ENCODE measurements at places on chromosomes 4 and X.
A peak's percentile ranks its signal among the peaks of the same experiment; 100 is the strongest.

- no peak for DNase-seq
These were observed 2.8 kb downstream of the SOD3 start for GRCh38 chr4:24798036-24798610.

GRCh38 chrX:55159551-55159950 is 60.6 kb upstream of the PAGE5 start:
- no peak for DNase-seq

- no peak for DNase-seq
These were observed 361.2 kb downstream of the BCOR start for GRCh38 chrX:39736216-39737211.

DNA sequence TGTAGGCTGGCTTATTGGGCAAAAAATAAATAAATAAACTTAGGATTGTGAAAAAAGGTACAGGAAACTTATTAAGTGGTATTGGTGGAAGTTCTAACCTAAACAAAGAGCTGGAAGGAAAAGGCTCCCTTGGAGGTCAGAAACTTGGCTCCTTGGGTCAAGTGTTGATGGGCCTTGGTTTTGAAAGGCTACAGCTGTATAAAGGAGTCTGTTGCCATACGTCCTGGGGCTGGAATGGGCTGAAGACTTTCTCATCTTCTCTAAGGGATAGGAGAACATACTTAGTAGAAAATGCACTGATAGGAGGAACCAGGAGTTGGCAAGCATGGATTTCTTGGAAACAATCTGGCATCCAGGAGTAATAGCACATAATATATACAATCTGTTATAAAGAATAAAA is 56.6 kb downstream of the PDLIM5 start:
- no peak for DNase-seq

DNA sequence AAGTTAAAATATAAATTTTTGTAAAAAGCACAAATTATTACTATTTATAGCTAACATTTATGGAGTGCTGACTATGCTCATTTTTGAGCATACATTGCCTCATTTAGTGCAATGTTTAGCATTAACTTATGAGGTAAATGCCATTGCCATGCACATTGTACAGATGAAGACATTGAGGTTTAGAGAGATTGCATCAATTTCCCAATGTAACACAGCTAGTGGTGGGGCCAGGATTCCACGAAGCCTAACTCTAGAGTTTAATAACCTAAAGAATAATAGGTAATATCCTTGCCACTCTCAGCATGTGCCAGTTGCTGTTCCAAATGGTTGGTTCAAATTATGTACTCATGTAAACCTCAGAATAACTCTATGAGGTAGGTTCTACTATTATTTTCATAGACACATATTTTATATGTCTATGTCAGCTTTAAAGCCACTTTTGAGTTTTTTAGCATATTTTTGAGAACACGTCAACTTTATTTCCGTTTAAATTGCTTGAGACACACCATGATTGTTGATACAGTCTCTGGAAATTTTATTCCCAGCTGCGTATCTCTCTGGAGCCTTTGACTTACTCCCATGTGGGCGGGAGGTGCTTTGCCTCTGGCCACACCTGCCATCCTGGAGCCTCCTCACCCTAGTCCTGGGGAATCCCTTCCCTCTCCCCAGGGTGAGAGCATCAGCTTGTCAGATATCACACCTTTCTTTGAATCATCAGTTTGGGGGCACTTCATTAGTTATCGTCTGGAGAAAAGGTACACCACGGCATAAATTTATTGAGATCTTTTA is 10.8 kb upstream of the ADH1A start:
- no peak for DNase-seq

DNA sequence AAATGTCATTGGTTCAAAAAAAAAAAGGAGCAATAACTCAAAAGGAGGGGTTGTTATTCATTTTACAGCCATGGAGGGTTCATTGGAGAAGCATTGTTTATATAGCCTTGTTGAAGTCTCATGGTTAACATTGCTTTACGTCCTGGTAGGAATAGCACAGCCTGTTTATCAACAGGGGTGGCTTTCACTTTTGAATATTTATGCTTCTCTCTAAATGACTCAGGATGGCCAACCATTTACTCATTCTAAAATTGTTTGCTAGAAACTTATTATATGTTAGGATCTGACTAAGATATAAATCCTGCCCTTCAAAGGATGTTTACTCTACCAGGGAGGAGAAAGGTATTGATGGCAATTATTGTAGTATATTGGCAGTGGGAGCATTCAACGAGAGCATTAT is 534.1 kb upstream of the GALNTL6 start:
- no peak for DNase-seq

DNA sequence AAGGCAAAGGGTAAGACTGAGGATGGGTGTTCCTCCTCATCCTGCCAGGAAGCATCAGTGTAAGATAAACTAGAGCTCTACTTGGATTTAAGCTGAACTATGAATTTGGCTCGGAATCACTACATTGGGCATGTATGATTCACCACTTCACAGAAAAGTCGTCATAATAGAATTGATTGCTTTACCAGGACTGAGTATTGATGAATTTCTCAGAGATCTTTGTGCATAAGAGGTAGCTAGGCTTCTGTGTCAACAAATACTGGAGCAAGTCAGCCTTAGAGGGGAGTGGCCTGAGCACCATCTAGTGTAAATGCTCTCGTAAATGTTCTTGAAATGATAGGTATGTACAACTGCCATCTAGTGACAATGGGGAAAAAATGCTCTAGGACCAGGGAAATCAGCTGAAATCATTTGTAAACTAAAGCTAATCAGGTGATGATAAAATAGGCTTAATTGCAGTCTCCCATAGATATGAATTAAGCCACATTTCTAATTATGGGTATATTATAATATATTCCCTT is 309.5 kb upstream of the FMR1 start:
- DNase-seq = no peak

DNA sequence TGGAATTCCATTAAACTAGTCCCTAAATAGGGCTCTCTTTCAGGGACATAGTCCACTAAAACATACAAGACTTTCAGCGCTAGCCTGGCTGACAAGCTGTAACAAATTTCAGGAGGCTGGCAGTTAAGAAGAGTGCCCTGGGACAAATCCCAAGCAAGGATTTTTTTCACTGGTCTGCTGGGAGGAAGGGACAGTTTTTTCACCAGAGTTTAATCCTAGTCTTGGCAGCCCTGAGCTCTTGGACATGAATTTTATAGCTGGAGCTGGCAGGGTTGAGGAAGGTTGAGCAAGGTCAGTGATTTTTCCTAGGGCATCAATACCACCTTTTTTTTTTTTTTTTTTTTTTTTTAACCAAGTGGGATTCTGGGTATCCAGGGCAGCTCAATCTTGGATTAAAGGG is 184.4 kb downstream of the SH2D1A start:
- DNase-seq = no peak

DNA sequence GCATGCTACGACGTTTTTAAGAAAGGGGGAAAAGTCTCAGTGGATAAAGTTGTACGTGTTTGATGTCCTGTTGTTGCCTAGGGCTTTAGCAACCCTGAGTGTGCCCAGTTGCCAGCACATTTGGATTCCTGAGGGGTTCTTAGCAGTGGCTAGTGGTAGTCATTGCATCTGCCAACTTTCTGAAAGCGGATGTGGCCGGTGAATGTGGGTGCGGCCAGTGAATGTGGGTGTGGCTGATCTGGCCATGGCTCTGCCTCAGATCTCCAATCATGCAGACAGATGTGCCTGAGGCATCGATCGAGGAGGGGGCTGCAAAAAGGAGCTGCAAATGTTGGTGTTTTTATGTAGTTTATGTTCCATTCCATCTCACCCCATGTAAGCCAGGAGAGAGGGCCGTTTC is 41.5 kb upstream of the FAT1 start:
- no peak for DNase-seq

GRCh38 chr4:81664079-81664478 is 192.4 kb upstream of the RASGEF1B start:
- DNase-seq = no peak

- no peak for DNase-seq
These were observed 763 bp downstream of the CASK start for GRCh38 chrX:41922431-41923151.

- DNase-seq = no peak
These were observed 78.7 kb upstream of the PCDH18 start for GRCh38 chr4:137610960-137611359.

DNA sequence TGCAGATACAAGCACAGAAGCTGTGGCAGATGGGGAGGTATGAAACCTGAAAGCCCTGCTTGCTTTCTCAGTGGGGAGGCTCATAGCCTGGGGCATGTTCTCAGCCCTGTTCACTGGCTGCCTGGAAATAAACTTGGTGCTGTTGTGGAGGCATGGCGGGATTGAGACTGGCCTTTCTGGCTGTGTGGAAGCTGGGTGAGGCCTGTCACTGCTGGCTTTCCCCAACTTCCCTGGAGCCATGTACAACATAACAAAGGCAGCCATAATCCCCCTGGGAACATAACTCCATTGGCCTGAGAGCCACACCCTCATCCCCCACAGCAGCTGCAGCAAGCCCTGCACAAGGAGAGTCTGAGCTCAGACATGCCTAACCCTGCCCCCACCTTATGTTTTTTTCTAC is 237.7 kb upstream of the TLL1 start:
- no peak for DNase-seq

DNA sequence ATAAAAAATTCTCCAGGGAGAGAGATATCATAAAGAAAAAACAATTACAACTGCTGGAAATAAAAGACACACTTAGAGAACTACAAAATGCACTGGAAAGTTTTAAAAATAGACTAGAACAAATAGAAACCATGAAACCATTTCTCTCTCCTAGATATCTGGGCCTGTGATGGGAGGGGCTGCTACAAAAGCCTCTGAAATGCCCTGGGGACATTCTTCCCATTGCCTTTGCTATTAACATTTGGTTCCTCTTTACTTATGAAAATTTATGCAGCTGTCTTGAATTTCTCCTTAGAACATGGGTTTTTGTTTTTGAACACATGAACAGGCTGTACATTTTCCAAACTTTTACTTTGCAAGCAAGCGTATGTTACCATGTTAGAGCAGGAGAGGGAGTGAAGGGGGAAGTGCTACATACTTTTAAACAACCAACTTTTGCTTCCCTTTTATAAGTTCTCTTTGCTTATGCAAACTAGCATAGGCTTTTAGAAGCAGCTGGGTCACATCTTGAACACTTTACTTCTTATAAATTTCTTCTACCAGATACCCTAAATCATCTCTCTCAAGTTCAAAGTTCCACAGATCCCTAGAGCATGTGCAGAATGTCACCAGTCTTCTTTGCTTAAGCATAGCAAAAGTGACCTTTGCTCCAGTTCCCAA is 47.9 kb upstream of the PACRGL start:
- DNase-seq = no peak

DNA sequence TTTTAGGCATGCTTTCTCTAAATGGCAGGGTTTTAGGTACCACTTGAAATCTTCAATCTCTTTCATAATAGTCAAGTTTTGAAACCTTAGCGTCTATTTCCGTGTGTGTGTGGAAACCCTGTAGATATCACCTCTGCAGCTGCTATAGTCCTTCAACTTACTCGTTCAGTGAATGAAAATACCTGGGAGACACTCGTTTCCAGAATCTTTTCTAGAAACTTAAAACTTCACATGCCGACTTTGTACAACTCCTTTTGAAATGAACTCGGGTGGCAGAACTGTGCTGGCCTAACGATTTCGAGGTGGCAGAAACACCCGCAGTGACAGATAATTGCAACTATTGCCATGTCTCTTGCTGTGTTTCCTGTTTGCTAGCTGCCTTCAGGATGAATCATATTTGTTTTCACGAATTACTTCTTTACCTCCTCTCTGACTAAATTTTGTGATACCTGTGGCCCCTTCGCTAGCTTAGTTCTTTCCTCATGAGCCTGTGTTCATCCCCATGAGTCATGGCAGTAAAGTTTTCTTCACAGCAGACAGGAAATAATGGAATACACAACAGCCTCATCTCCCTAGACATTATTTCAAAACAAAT is 104.7 kb upstream of the SMIM10 start:
- peak; percentile 66 for DNase-seq

DNA sequence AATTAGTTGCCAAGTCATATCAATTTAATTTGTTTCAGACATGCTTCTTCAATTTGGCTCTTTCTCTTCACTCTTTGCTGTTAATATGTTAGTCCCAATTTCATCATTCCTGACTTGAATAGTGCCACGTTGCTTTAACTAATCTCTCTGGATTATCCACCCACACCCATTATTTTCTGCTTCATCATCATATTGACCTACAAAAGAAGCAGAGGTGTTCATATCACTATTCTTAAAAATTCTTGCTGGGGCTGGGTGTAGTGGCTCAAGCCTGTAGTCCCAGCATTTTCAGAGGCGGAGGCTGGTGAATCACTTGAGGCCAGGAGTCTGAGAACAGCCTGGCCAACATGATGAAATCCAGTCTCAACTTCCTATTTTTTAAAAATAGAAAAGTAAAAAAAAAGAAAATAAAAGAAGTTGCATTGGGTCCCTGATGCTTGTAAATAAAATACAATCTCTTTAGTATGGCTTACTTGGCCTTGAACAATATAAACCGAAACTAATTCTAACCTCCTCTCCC is 65.7 kb upstream of the KCNIP4 start:
- DNase-seq = no peak

- no peak for DNase-seq
These were observed 132.1 kb downstream of the ARHGAP10 start for GRCh38 chr4:147863808-147864472.

DNA sequence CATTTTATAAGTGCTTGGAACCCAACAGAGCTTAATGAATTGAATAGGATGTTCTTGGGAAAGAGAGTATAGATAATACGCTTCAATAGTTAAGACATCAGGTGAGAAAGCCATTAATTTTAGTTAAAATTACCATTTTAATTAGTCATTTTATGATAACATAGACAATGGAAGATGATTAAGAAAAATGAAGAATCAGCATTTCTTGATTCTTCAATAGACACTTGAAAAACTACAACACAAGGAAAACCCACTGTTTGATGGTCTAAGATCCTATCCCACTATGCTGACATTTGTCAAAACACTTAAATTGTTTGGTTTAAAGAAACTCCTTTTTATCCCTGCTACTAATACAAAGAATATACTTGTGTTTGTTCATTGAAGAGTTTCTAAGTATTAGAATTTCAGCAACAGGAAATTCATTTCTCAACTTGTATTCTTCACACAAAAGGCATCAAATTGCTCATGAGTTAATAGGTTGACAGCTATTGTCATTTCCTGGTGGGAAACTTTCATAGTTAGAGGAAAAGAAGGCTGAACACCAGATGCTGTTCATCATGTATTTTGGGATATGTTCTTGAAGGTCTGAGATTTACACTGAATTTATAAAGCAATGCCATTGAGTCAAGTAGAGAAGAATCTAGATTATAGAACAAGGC is 9.6 kb upstream of the CXCL2 start:
- no peak for DNase-seq

- no peak for DNase-seq
These were observed 71.1 kb downstream of the COL25A1 start for GRCh38 chr4:109231331-109231730.
